HEK293T (cell line): ENCODE measurements at places on chromosomes 7 and 10.

DNA sequence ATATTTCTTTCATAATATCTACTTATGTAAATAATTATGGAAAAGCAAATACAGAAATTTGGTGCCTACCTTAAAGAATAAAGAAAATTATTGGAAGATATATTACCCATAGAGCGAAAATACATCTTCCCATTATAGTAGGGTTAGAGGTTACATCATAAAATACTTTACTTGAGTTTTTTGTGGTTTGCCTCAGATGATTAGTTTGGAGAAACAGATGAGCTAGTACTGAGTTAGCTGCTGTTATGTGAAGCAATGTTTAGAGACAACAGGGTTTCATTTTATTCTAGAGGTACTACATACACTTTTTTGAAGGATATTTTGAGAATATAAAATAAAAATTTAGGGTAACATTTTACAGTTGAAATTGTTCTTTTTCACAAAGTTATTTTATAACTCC lies 2.9 kb upstream of the MLLT10 start:
- no peak for DNase-seq

GRCh38 chr7:46320956-46321355 lies 399.9 kb upstream of the IGFBP3 start:
- DNase-seq, result no peak

DNA sequence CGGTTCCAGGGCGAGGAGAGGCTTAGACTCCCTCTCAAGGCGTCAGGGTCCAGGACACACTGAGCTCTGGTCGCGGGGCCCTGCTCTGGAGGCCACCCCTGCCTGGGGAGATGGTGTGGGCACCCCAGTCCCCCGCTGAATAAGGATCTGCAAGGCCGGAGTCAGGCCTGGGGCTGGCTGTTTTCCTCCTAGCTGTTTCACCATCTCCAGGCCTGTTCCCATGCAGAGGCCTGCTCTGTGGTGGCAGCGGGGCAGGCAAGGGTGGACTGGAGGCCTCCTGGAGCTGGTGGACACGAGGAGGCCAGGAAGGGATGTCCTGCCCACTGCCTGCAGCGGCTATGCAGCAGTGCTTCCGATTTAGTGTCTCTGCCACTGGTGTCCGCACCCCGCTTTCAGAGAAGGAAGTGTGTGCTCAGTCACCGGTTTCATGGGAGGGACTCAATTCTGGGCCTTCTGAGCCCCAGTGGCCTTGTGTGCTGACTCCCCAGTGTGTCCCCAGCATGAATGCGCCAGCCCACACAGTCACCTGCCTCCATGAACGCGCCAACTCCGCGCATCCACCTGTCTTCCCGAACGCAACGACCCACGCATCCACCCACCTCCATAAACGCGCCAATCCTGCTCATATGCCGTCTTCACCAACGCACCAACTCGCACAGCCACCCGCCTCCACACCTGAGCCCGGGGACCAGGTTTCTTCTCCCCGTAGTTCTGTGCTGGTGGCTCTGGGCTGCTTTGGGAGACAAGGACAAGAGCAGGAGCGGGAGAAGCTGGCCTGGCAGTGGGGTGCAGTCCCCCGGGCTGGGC lies 14.5 kb upstream of the GPR146 start:
- no peak for DNase-seq

DNA sequence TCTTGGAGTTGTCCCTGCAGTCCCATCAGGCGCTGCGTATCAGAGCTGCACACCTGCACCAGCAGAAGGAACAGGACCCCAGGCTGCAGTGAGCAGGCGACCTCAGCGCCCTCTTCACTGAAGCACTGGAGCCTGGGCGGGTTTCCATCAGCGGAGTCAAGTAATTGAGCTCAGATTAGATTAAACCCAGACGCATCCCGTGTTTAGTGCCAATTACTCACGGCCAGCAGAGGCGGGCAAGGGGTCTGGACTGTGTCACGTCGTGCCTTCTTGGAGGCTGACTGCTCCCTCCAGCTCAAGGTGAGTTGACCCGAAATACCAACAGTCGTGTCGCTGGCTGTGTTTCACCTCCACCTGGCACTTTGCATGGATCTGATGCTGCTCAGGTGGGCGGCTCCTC lies 123.6 kb downstream of the CXCL12 start:
- DNase-seq, result no peak

DNA sequence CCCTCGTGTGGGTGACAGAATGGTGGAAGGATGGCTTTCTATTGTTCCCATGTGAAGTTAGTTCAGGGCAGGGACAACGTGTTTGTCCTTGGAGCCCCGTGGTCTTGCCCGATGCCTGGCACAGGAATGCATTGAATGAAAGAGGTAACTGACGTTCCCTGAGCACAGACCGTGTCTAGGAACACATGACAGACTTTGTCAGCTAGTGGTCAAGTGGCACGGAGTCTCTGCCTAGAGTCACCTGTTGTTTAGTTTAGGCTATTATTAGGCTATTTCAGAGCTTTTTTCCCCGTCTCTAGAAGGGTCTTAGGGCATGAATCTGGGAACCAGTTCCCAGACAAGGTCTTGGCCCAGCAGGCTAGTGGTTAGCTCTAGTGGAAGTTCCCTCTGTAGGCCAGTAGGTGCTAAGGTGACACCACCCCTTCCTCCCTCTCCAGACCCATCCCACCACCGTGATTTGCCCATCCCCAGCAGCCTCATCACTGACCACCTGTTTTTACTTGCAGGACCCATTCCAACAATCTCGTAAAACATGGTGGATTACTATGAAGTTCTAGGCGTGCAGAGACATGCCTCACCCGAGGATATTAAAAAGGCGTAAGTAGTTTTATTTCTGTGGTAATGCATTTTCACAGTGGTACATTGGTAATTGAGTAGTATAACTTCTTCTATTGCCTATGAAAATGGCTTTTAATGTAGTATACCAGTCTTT lies 21.4 kb downstream of the DNAJB6 start:
- no peak for DNase-seq

GRCh38 chr7:157010588-157011332 lies at the start of gene MNX1:
Gene MNX1 (minus strand): TSS chr7:157010663. CDS start chr7:157010350, 313 bp downstream.
- peak; percentile 99 for DNase-seq

- no peak for DNase-seq
Measured at GRCh38 chr7:74256491-74257408, 2.6 kb upstream of the RFC2 start.

DNA sequence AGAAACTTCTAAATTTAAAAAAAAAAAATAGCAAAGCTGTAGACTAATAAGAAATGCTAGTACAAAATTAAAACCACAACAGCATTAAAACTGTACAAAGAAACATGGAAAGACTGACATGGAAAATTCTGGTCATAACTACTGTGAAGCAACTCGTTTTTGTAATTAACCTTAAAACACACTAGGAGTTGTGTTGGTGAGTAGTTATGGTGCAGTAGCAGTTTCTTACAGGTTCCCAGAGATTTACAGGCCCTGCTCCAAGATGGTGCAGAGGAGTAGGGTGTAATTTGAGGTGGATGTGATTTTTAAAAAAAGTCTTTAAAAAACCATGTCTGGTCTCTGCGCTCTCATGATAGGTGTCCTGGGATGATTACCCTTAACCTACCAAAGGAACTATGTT lies 31.0 kb downstream of the TNKS2 start:
- DNase-seq, result no peak

GRCh38 chr7:99132595-99133321 lies 11.2 kb downstream of the SMURF1 start:
- DNase-seq, result no peak

GRCh38 chr7:105800442-105800841 lies 76.0 kb downstream of the ATXN7L1 start:
- no peak for DNase-seq

GRCh38 chr7:128933180-128933891 lies 4.4 kb upstream of the IRF5 start:
- no peak for DNase-seq

DNA sequence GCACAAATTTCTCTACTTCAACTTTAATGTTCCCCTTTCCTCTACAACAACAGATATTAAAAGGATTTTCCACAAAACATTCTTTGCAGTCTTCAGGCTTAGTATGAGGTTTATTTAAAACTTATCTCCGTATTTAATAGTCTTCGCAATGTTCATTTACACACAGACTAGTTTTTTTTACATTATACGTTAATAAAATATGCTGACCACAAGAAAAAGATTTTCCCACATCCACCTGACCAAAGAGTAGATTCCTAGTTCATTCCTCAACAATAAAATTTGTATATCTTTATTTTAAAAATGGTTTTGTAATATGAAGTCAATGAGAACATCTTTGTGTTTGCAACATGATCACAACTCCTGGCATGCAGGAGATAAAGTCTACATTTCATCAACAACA lies 42.4 kb downstream of the POT1 start:
- DNase-seq, result no peak

DNA sequence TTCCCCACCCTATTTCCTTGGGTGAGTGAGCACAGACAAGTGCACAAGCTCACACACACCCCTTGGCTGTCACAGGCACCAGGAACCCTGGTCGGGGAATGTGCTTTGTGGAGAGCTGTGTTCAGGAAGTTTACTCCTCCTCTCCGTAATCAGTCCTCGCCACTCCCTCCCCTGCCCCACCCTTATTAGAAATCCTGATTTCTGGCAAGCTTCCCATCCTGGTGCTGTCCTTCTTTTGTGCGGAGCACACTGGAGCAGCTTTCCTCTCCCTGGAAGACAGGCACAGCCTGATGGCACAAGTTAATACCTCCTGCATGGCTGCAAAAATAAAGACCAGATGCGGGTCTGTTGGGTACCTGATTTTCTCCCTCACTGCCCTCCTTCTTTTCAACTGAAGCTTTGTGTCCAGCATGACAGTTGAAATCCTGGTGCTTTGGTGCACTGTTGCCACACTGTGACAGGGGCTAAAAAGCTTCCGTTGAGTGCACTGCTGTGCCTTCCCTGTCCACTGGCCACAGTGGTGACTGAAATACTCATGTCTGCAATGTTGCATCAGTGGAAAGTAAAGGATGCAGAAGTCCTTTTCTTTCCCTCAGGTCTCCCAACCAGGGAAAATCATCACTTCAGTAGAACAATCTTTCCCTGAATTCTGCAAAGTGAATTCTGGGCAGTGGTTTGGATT lies 55.0 kb downstream of the LRRC4 start:
- no peak for DNase-seq

DNA sequence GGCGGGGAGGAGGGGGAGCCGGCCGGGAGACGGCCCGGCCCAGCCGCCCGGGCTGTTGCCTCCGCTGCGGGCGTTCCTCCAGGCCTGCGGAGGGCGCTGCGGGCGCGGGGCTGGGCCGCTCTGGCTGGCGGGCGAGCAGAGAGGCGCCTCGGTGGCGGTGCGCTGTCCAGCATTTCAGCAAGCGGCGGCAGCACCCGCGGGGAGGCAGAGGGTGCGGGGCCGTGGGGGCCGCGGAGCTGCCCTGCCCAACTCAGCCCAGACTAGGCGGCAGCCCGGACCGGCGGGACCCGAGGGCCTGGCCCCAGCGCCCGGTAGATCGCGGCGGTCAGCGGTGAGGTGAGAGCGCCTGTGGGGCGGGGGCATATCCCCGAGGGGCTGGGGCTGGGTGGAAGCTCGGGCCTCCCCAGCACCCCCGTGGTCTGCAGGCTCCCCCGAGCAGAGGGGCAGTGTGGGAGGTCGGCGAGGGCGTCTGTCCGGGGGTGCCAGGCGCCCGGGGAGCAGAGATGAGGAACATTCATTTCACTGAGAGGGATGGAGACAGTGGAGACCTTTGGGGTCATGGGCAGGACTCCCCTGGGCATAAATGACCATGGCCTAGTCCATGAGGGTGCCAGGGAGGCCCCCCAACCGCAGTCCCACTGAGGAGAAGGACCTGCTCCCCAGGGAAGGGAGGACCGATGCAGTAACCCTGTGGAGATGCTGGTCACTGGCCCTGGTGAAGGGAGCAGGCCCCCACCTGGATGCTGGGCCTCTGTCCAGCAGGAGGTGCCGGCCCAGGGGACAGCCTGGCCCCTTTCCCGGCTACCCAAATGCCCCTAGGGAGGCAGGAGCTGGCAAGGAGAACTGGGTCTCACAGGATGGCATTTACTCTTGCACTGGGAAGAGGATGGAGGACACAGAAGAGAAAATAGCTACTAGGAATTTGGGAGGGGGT lies at the start of gene SRRM3:
Gene SRRM3, plus strand, starts transcription at position 165 of the 934 bp plus-strand sequence. CDS start 33,171 bp downstream, outside the sequence.
- DNase-seq, result peak; percentile 93

- no peak for DNase-seq
Measured at GRCh38 chr10:36269222-36269621, 627.1 kb upstream of the FZD8 start.

DNA sequence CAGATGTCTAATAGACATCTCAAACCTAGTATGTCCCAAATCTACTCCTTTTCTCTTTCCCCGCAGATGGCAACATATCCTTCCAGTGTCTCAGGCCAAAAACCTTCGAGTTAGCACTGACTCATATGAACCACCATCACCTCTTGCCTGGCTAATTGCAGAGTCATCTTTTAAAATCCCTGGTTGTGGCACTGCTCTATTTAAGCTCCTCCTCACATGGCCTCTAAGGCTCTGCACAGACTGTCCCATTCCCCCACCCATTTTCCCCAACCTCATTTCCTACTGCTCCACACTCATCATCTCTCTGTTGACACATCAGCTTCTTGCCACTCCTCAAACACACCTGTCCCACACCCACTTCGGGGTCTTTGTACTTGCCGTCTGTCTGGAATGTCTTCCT lies 16.8 kb upstream of the HBP1 start:
- DNase-seq, result no peak
